ENCODE measurements at places on chromosomes 3 and 15.

DNA sequence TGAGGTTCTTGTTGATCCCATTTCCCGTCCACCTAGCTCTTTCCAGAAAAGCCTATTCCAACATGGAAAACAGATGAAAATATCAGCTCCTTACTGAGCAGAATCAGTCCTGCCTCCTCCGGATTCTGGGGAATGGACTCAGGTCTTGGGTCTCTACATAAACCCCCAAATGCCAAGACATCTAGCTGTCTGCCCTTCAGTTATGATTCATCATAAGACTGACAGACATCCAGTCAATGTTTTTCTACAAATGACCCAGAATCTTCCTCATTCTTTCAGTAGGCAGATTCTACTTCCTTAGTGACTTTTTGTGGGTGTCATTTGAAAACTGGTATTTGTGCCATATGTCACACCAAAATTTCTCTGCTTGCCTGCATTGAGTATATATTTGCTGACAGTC, 103.0 kb upstream of the TGFBR2 start:
- DNase-seq: no peak

- no peak for DNase-seq
These were observed 26.1 kb upstream of the NMB start for GRCh38 chr15:84684092-84684491.

GRCh38 chr3:5059782-5060181, 62.3 kb upstream of the ARL8B start:
- DNase-seq: no peak

DNA sequence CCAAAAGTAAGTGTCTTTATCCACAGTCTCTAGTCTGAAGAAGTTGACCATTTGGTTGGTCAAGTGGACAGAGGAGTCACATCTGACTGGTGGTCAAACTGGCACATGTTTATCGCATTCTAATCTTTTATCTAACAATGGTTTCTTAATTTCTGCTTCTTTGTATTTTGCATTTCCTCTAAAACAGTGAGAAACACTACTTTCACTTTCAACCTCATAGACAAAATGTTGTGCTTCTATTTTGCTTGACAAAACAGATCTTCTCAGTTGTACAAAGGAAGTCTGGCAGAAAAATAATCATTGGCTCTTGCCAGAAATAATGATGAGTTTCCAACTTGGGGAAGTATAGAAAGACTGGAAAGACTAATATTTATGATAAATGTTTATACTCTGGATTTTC, 103.9 kb downstream of the MME start:
- DNase-seq: no peak

DNA sequence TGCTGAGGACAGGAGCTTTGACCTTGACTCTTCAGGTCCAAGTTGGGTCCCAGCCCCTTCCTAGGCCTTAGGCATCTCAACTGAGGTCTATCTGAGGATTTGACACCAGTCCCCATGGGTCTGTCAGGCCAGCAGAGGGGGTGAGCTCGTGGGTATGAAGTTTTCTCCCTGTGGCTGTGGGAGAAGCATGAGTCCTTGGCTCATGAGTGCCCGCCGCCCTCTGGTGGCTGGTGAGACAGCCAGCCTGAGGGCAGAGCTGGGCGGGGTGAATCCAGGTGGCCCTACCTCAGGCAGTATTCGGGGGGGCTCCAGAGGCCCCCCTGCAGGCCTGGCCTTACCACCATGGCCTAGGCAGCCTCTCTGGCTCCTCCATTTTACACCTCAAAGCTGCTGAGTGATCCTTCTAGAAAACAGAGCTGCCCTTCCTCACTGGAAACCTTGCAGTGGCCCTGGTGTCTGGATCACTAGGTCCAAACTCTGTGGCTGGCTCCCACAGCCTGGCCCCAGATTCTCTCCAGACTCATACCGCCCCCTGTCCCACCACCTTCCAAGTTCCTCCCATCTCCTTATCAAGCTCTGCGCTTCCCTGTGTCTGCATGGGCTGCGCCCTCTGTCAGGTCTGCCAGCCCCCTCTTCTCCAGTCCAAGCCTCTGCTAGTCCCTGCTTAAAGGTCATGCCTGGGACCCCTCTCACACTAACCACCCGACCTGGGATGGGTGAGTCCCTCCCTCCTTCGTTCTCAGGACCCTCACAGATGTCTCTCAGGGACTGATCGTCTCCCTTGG, 16.1 kb downstream of the SH2D7 start:
- peak; percentile 89 for DNase-seq

GRCh38 chr3:167657684-167658225, 4.0 kb upstream of the WDR49 start:
- DNase-seq: no peak

- no peak for DNase-seq
These were observed 9.1 kb downstream of the BNC1 start for GRCh38 chr15:83275412-83275811.

DNA sequence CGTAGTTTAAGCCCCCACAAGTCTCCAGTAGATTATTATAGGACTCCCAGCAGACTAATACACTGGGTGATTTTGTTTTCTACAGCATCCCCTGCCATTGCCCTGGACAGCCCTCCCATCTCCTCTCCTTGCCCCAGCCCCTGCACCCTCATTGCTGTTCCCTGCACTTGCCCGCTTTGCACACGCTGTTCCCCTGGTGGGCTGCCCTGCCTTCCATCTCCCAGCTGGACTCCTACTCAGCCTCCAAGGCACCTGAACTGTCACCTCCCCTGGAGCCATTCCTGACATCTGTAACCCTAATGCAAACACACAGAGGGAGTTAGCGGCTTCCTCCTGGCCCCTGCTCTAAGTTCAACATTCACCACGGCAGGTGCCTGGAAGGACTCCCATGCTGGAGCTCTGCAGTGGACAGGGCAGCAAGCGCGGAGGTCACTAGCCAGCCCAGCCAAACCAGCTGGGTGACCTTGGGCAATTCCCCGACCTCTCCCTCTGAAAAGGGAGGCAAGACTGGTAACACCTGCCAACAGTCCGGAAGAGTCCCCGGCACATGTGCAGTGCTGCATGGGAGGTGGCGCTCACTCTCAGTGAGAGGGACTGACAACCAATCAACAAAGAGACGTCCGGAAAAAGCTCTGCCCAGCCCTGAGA, 38.8 kb upstream of the IQSEC1 start:
- no peak for DNase-seq

DNA sequence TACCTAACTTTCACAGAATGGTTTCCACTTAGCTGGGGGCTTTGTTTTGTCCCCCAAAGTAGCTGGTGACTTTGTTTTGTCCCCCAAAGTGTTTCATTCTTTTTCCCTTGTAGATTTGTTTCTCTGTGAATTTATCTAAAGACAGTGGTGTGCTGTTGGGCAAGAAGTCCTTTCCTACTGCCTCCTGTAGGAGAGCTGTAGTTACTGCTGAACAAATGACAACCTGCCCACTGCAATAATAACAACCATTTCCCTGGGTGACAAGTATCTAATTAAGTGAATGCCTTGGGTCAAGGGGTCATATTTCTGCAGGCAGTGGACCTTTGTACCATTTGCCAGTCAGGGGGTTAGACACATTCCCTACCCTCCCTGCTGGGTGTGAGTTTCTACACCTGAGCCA, 125.4 kb upstream of the BFSP2 start:
- no peak for DNase-seq

DNA sequence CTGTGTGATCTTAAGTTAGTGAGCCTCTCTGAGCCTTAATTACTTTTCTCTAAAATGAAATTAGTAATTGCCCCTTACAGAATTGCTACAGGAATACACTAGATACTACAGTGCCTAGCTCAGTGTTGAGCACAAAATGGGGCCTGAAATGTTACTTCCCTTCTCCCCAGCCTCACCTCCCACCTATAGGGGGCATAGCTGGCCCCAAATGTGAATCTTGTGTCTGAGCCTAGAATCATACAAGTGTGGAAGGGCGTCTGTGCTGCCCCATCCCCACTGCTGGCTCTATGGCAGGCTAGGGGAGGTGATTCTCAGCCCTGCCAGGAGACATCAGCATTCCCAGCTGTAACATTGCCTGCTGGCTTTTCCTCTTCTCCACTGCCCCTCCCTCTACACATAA, 42.7 kb downstream of the IFT122 start:
- no peak for DNase-seq

All from activated T-cell treated with anti-CD3 and anti-CD28 coated beads, Interleukin-2, amount 50 U/mL, for 72 hours (primary cell).